ENCODE measurements at places on chromosomes 5 and 9.

GRCh38 chr5:58450018-58450417 is 9.9 kb downstream of the PLK2 start:
- no peak for DNase-seq

GRCh38 chr9:22976454-22976853 is 529.8 kb downstream of the DMRTA1 start:
- no peak for DNase-seq

DNA sequence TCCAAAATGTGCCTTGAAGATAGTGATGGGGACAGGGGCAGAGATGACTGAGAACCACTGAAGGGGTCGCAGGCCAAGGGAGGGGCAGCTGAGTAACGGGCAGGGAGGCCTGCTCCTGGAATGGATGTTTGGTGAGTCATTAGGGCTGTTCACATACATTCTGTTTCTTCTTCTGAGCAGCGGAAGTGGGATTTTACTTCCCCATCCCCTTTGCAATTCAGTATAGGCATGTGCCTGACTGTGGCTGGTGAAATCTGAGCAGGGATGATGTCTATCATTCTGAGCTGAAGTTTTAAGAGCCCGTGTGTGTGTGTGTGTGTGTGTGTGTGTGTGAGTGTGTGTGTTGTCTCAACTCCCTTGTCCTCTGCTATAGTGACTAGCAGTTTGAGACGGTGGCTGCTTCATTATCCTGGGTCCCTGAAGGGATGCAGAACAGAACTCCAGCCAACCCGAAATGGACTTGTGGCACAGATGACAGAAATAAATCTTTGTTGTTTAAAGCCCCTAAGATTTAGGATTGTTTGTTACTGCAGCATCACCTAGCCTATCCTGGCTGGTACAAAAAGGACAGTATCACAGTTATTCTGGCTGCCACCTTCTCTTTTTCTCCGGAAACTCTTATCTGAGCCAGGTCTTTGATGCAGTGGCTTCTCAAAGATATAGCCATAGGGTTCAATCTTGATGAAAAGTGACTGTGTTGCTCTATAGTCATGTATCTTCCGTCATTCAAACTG is 29.2 kb upstream of the TGFBI start:
- DNase-seq: no peak

- peak; percentile 64 for DNase-seq
Measured at GRCh38 chr5:138352722-138353559, 456 bp downstream of the KDM3B start.

DNA sequence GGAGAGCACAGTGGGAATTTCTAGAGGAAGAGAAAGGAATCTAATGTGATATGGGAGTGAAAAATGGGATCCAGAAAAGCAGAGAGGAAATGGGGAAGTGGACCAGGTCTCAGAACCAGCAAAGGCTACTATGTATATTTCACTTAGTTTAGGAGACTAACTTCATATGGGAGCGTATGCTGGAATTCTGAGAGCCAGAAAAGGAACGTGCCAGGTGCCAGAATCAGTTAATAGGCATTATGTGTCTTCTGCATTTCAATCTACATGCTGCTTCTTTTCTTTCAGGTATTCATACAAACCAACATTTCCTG is 28.5 kb upstream of the IFNA14 start:
- no peak for DNase-seq

DNA sequence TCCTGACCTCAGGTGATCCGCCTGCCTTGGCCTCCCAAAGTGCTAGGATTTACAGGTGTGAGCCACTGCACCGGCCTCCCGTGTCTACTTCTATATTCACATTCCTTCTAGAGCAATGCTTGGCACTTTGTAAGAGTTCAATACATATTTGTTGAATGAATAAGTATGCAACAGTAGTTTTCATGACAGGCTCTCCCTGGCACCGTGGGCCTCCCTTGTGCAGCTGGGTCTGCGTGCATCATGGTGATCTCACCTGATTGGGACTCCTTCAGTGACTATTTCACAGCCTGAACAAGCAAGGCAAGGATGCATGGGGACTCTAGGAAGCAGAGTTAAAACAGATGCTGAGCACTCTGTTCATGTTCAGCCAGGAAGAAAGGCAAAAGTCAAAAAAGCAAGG is 6.8 kb upstream of the ZBTB34 start:
- DNase-seq: no peak

DNA sequence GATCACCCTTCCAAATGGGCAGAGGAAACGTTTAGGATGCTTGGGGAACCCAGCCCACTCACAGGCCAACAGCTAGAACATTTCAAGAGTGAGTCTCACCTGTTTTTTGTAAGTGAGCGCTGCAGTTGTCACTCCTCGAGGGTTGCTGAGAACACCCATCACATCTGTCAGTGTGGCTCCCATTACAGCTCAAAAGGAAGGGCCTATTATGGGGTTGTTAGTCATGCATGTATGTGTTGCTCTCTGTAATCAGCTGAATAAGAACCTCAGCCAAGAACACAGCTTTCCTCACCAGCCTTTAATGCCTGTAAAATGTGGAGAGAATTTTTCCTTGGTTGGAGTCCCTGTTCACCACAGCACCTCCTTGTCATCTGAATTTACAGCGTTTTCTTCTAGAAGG is 196.3 kb upstream of the KLF4 start:
- no peak for DNase-seq

DNA sequence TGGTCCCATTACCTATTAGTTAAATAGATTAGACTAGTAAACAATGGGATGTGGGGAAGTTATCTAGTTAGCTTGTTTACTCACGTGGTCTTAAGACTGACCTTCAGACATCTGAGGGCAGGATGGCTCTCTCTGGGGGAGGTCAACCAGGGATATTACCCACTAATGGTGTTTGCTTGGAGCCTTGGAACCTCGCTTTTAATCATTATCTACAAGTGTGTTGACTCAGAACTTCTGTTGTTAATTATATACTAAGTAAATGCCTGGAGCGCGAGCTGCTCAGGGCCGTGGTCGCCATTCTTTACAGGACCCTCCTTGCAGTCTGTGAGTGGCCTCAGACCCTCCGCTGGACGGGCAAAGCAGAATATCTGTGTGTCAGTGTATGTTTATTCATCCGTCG is 48.5 kb upstream of the ZNF354A start:
- DNase-seq: no peak

DNA sequence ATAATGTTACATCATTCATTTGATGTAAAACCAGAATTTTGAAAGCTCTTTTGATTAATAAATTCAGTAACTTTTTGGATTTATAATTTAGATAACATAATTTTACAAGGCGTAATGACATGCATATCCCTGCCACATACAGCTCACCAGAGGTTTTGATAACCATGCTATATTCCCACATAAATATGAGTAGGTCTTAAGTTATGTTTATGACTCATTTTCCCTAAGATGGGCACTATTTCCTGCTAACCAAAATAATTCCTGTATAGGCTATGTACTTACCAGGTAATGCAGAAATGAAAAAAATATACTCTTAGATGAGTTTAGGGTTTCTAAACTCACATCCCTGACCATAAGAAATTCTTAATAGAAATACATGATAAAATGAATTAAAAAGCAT is 93.9 kb upstream of the EDIL3 start:
- DNase-seq: no peak

GRCh38 chr9:105142406-105143135 is 101.9 kb upstream of the SLC44A1 start:
- DNase-seq: no peak

GRCh38 chr5:179906795-179907555 is 722 bp downstream of the TBC1D9B start:
- DNase-seq: peak; percentile 19
